GM12878 (cell line): ENCODE measurements at places on chromosomes 1 and 21. TPM values are rescaled to one million over a fixed set of nuclear protein-coding genes. Genes with fewer than 3 reads are reported as not detected.

Gene NT5C1A
- 0.14 and 0.15 TPM in 2 replicates for polyA plus RNA-seq

Gene TFF2
- polyA plus RNA-seq, result not detected in 2 replicates

Gene CFHR5
- polyA plus RNA-seq, result not detected in 2 replicates

Gene DEGS1
- 85.9 and 93.2 TPM in 2 replicates for polyA plus RNA-seq

Gene GBP2
- polyA plus RNA-seq, result 1.4 and 1.6 TPM in 2 replicates

Gene MTF1
- 13.5 and 14.7 TPM in 2 replicates for polyA plus RNA-seq
